Pons (tissue), 1 donor: ENCODE measurements at places on chromosomes 11 and 22.

DNA sequence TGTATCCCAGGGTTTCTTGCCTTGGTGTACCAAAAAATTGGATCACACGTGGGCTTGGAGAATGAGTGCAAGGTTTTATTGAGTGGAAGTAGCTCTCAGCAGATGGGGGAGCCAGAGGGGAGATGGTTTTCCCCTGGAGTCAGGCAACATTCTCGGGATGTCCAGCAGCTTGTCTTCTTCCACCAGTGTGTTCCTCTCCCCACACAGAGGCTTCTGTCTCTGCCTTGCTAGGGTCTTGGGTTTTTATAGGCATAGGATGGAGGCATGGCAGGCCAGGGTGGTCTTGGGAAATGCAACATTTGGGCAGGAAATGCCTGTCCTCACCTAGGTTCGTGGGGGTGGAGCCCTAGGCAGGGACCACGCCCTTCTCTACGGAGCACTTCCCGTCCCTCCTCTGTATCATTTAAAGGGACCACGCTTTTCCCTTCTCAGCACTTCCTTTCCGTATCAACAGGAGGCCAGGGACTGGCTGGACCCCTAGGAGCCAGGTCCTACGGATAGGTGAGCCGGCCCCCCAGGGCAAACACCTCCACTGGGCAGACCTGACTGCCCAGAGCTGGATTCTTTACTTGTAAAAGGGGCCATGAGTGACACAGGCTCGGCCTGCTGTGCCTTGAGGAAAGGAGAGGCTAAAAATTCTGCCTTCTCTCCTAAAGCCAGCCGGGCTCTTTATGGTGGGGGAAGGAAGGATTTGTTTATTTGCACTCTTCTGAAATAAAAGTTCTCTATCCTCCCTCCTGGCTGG lies 55.3 kb upstream of the CCDC188 start:
- peak; percentile 41 for DNase-seq

- no peak for DNase-seq
Observed at GRCh38 chr22:26897384-26897783, 240.0 kb downstream of the MIAT start.

DNA sequence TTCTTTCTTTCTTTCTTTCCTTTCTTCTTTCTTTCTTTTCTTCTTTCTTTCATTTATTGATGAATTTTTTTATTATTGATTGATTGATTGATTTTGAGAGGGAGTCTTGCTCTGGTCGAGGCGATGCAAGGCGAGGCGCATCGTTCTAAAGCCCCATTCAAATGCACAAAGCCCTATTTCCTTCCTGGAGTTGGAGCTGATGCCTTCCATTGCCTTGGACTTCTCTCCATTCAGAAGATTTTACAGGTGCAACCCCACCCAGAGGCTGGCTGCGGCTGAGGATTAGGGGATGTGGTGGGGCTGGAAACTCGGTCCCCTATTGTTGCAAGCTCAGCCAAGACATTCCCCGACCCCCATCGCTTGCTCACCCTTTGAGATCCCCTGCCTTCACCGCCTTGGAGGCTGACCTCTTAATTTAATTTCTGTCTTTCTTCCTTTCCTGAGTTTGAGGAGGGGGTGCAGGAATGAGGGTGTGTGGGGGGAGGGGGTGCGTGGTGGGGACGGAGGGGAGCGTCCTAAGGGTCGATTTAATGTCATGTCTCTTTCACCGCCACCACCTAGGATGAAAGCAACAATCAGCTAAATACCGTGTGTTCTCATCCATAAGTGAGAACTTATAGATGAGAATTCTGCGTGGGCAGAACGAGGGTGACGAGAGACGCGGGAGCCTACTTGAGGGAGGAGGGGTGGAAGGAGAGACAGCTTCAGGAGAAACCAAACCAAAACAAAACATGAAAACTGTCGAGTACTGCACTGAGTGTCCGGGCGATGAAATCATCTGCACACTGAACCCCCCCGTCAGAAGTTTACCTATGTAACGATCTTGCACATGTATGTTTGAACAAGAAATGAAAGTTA lies 3913.9 kb upstream of the OR11H1 start:
- DNase-seq: no peak

DNA sequence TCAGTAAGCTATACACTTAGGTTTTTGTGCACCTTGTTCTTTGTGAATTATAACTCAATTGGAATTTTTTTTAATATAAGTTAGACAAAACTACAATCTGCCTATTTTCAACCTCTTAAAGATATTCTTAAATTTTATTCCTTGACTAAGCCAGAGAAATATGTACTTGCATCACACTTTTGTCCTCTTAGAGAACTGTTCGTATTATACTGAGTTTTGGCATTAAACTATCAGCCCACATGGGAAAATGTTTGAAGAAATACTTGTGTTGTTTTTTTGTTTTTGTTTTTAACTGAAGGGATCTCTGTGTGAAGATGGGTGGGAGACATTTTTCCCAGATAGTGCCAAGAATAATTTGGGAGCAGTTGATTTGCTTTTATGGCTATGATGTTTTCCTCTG lies 25.3 kb downstream of the CEP295 start:
- no peak for DNase-seq

- no peak for DNase-seq
Observed at GRCh38 chr11:111531687-111532364, 8.7 kb upstream of the LAYN start.

- no peak for DNase-seq
Observed at GRCh38 chr11:119367661-119368120, 13.8 kb downstream of the USP2 start.

- peak; percentile 72 for DNase-seq
Observed at GRCh38 chr11:122097419-122098001, 18.5 kb downstream of the BLID start.

DNA sequence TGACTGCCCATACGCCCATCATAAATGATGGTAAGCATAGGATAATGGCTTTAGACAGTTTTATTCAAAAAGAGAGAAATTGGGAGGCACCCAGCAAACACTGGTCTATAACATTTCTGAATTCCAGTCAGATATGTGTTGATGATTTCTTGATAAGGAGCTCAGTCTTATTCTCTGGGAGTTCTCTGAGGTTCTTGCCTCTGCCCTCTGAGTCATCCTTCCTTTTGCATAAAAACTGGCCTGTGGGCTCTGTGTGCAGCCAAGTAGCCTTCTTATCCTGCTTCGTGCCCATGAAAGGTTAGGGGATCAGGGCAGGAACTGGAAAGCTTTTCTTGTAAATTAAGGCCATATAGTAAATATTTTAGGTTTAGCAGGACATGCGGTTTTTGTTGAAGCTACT lies 48.9 kb downstream of the FAR1 start:
- no peak for DNase-seq

DNA sequence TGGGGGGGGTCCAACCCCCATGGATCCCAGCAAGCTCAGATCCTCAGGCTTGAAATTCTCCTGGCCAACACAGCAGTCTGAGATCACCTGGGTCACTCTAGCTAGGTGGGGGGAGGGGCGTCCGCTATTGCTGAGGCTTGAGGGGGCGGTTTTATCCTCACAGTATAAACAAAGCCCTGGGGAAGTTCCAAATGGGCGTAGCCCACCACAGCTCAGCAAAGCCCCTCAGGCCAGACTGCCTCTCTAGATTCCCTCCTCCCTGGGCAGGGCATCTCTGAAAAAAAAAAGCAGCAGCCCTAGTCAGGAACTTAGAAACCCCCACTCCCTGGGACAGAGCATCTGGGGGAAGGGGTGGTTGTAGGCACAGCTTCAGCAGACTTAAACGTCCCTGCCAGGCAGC lies 16.7 kb downstream of the TRPC6 start:
- no peak for DNase-seq
